ENCODE measurements at places on chromosomes 2 and 18. TPM values are rescaled to one million over a fixed set of nuclear protein-coding genes. Genes with fewer than 3 reads are reported as not detected.

The ZNF513 gene
- 11.8 TPM for total RNA-seq

The DCAF17 gene
- 27.6 TPM for total RNA-seq

The RBM43 gene
- total RNA-seq: 8.4 TPM

The CD8B2 gene
- not detected for total RNA-seq

The GPR75 gene
- 2.9 TPM for total RNA-seq

The CPO gene
- not detected for total RNA-seq

The COA5 gene
- total RNA-seq: 18.7 TPM

The LOXHD1 gene
- not detected for total RNA-seq

The LYG2 gene
- total RNA-seq: not detected

The PROM2 gene
- total RNA-seq: 0.36 TPM

The SLC35F6 gene
- total RNA-seq: 74.2 TPM

The MBOAT2 gene
- total RNA-seq: 53.8 TPM

The EFEMP1 gene
- 364 TPM for total RNA-seq

The EN1 gene
- 22.9 TPM for total RNA-seq

The TWIST2 gene
- total RNA-seq: 46.2 TPM

The CYTIP gene
- total RNA-seq: not detected

The ALKAL2 gene
- not detected for total RNA-seq

The TTR gene
- total RNA-seq: 0.61 TPM

The OR6B2 gene
- not detected for total RNA-seq

The RAPGEF4 gene
- total RNA-seq: 0.61 TPM

The NOL4 gene
- under 0.01 TPM for total RNA-seq

The INPP4A gene
- total RNA-seq: 35.0 TPM

The RAX gene
- not detected for total RNA-seq

The STPG4 gene
- total RNA-seq: 0.49 TPM

The SH3RF3 gene
- 24.2 TPM for total RNA-seq

The KANSL3 gene
- total RNA-seq: 43.6 TPM

The SKOR2 gene
- total RNA-seq: not detected

The IL1RL2 gene
- 0.97 TPM for total RNA-seq

The OSR1 gene
- 95.0 TPM for total RNA-seq

The SPATA3 gene
- total RNA-seq: not detected

The INHBB gene
- total RNA-seq: 10.1 TPM

The GALNT5 gene
- 48.7 TPM for total RNA-seq

The MRPL19 gene
- total RNA-seq: 31.3 TPM

The PROKR1 gene
- not detected for total RNA-seq

The MALL gene
- total RNA-seq: 2.1 TPM

The ONECUT2 gene
- under 0.01 TPM for total RNA-seq

The PAX3 gene
- 5.8 TPM for total RNA-seq
